CD4-positive, alpha-beta T cell treated with Interleukin-4 for 4 hours (primary cell): ENCODE measurements at places on chromosomes 7 and 10.

DNA sequence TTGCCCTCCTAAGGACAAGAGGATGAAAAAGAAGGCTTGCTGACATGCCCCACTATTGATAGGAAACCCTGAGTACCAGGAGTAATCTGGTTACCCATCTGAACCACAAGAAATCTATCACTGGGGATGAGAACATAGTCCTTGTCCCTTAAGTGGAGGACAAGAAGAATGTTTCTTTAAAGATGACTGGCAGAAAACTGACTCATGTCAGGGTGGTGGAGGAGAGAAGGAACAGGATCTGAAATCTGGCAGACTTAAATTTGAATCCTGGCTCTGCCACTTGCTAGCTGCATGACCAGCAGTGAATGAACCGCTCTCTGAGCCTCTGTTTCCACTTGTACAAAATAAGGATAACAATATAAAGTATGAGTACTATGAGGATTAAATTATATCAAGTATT, 38.9 kb upstream of the XPNPEP1 start:
- no peak for DNase-seq

DNA sequence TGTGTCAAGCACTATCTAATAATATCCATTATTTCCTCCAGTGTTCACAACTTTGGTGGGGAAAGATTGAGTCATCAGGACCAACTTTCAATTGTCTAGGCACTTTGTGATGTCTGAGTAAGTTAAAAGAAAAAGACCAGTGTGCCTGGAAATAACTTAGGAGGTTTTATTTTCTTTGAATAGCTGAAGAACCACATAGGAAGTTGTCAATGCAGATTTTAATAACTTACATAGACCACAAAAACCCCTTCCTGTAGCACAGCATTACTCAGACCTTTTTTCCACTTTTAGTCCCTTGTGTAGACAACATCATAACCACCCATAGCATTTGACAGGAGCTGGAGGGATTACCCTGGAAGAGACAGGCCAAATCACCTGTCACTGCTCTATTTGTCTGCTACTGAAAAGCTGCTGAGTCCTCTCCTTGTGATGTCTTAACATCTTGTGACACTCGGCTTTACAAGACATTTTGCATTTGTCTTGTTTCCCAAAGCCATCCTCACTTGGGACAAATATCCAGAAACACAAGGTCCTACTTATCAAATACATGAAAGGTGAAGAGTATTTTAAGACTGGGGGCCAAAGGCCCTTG, 241.5 kb upstream of the PTER start:
- DNase-seq: no peak

- DNase-seq: no peak
Measured at GRCh38 chr7:28813243-28813962, 144.7 kb downstream of the TRIL start.

DNA sequence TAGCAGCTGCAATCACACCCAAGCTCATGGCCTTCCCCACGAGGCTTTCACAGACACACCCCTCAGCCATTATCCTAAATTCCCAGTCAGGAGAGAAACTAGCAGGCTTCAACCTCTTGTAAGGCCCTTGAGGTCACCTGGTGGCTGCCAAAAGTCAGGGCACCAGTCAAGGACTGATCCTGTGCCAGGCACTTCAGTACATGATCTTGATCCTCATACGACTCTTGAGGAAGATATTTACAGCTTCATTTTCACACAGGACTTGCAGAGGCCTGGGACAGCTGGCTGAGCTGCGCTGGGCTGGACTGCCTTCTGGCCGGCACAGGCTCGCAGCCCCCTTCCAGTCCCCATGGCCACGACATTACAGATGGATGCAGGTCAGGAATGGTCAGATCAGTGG, 8.8 kb downstream of the PDAP1 start:
- no peak for DNase-seq

DNA sequence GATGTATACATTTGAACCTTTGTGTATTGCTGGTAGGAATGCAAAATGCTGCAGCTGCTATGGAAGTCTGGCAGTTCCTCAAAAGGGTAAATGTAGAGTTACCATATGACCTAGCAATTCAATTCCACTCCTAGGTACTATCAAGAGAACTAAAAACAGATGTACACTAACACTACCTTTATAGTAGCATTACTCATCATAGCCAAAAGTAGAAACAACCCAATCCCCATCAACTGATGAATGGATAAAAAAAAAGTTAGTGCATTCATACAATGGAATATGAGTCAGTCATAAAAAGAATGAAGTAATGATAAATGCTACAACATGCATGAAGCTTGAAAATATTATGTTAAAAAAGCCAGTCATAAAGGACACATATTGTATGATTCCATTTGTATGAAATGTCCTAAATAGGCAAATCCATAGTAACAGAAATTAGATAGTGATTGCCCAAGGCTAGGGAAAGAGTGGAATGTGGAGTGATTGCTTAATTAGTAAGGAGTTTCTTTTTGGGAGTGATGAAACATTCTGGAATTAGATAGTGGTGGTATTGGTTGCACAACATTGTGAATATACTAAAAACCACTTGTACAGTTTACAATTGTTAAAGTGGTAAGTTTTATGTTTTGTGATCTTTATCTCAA, 96.4 kb upstream of the AOAH start:
- DNase-seq: no peak

DNA sequence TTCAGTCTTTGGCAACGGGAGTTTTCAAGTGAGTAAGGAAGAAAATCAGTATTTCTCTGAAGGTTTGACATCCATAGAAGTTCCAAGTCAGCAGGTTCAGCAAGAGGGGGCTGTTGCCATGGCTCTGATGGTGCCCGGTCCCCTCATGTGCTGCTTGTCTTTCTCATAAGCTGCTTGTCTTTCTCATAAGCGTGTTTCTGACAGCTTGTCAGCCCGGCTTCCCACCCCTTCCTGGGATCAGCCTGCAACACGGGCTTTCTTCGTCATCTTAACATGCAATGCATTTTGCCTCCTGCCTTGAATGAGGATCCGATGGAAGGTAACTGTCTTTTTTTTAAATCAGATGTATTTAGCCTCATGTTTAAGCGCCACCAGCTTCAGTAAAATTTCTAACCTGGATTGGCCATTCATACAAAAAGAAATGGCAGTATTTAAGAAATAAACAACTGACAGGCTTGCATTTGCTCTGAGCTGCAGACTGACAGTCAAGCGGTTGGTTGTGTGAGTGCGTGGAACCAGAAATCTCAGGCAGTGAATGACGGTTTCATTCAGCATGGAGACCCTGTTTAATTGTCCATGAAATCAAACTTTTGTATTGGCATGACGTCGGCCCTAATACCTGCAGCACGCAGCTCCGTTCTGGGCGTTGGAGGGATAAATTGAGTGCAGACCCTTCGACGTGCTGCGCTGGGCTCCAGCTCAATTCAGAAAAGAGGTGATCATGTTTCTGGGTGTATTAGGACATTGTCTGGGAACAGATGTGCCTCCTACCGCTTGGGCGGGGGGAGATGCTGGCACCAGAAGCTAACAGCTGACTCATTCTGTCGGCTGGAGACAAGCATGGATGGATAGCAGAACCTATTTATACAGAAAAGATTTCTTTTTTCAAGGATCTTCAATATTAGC, 454.7 kb upstream of the FOXK1 start:
- no peak for DNase-seq

DNA sequence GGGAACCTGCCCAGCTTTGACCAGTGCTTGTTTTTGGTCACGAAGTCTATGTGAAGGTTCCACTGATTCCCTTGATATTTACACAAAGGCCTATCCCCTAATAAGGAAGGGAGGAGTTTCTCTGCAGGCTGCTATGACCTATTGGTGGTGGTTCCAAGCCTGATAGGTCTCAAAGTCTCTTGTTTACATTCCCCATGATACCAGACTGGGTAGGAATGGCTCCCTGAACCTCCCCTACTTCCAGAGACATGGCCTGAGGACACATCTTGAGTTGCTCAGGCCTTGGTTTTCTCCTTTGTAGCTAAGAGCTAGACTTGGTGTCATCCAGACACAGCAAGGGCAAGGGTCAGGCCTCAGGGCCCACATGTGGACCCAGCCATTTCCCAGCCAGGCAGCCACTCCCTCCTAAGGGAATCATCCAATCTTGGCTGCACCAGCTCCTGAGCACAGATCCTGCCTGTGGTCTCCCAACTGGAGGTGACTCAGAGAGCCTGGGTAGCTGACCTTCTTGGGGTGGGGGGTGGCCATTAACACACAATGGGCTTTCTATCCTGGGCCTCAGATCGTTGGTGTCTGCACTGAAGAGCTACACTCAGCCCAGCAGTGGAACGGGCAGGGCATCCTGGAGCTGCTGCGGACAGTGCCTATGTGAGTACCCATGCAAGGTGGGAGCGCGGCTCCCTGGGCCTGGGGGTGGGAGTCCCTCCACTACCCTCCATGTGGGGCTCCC, 51.0 kb upstream of the TRIM8 start:
- DNase-seq: no peak

DNA sequence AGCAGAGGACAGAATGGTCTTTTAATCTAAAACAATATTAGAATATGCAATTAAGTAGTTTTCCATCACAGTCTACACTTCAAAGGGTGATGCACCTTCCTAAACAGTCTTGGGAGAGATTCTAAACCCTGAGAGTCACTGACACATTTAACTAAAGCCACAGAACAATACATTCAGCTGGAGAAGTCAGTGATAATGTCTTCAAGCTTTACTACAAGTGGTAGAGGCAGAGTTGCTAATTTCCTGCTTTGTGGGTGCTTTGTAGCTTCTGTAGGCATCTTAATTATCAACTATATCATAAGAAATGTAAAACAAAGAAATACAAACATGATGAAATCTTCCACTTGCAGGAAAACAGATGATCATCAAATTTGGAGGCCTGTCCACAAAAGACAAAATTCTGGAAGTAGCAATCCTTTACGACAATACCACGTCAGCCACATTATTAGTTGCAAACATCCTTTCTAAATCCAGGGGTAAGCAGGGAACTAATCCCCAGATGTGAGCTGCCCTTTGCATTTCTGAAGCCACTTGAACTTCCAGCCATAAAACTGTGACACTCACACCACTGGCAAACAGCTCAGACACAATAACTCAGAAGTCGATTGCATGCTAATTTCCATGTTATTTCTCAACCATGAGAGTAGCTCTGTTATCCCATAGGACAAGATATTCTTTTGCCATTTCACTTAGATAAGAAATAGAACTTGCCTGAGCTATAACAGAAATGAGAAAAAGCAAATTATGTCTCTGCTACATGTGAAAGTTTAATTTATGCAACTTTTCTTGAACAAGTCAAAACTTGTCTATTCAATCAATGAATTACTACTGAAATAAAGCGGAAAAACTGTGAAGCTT, 212.2 kb downstream of the FAM107B start:
- DNase-seq: peak; percentile 58

DNA sequence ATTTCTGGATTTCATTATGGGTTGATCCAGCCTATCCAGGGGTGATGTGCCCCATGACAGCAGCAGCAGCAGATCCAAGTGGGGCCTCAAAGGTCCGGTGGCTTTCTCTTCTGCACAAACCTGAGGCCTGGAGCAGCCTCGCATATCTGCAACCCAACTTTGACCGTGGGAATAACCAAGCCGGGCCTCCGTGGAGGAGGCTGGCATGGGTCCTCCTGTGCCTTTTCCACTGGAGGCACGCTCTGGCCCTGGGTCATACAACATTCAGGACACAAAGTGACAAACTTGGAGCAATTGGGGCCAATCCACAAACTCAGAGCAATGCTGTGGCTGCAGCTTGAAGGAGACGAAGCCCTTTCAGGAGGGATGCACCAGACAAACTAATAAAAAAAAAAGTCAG, 330.0 kb upstream of the MKI67 start:
- DNase-seq: no peak

DNA sequence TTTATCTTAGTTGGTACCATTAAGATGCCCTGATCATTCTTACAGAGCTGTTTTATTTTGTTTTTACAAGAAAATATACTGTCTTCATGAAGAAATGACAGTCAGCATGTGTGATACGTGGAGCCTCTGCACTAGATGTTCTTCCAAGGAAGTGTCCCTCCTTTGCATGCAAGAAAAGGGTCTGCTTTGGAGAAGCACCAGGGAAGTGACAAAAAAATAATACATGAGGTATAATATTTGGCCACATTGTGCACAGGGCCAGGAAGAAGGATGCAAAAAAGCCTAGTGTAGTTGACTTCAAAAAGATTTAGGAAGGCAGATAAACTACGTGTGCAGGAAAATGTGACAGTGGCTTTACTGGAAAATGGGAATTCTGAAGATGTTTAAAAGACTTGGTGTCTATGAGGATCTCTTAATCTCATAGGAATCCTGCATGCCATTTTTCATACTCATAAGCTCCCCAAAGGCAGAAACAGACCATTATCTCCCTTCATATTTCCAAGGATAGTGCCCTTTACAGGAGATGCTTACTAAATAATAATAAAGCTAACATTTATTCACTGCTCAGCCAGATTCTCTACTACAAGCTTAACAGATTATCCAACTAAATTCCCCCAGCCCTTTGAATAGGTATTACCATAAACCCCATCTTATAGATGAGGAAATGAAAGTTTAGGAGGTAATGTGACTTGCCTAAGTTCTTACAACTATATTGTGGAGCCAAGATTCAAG, 284.2 kb downstream of the HPSE2 start:
- DNase-seq: no peak

- peak; percentile 40 for DNase-seq
Measured at GRCh38 chr10:128263891-128264688, 137.9 kb upstream of the MKI67 start.

- peak; percentile 13 for DNase-seq
Measured at GRCh38 chr10:75772153-75772887, 340.9 kb downstream of the LRMDA start.

GRCh38 chr7:33262476-33262875, 133.1 kb downstream of the BBS9 start:
- no peak for DNase-seq

GRCh38 chr7:28392289-28392688, 20.0 kb upstream of the CREB5 start:
- DNase-seq: no peak
